ENCODE measurements at places on chromosomes 5 and 9.

DNA sequence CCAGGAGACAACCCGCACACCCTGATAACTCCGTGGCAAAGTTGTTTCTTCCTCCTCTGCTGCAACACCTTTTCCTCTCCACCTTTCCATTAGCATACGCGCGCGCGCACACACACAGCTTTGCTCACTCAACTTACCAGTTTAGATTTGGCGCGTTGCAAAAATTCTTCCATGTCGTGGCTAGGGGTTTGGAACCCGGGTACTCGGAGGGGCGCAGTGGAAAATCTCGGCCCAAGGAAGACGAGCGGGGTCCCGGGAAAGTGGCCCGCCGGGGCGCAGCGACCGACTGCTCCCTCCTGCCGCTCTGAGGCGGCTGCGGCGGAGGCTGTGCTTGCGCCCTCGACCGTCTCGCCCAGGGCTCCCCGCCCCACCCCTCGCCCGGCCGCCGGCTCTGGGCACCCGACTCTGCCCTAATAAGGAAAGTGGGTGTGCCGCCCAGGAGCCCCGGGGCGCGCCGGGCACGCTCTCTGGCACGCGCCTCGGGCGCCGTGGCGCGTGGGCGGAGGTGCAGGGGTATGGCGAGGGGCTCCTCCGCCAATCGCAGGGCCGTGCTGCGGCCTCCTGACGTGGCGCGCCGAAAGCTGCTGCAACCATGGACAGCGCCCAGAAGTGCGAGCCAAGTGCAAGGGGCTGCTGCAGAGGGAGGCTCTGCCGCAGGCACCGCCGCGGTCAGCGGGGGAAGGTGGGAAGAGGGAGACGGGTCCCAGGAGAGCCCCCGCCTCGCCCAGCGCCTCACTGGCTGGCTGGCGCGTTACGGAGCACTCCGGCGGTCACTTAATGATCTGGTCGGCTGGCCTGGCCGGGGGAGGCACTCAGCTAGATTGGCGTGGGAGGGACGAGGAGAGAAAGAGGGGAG, at the start of gene PRUNE2:
TSS of gene PRUNE2 (minus strand) at position 324 of the 856 bp plus-strand sequence. CDS start at position 173, 151 bp downstream.
- peak; percentile 76 for DNase-seq

DNA sequence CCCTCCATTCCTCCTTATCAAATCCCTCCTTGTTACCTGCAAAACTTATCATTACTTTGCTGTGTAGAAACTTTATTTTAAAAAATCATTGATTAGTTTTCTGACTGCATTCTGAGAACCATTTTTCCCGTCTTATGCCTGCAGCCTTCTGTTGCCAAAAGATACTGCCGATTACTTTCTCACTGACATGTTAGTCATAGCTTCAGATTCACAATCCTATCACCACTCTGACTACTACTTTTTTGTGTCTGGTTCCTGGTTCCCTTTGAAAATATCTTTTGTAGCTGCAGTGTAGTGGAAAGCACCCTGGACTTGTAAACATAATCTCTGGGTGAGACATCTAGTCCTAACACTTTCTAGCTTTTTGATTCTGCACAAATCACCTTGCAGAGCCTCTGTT, 71.7 kb downstream of the NR2F1 start:
- DNase-seq, result no peak

- no peak for DNase-seq
These were observed 91.5 kb downstream of the WDR41 start for GRCh38 chr5:77400645-77401044.

DNA sequence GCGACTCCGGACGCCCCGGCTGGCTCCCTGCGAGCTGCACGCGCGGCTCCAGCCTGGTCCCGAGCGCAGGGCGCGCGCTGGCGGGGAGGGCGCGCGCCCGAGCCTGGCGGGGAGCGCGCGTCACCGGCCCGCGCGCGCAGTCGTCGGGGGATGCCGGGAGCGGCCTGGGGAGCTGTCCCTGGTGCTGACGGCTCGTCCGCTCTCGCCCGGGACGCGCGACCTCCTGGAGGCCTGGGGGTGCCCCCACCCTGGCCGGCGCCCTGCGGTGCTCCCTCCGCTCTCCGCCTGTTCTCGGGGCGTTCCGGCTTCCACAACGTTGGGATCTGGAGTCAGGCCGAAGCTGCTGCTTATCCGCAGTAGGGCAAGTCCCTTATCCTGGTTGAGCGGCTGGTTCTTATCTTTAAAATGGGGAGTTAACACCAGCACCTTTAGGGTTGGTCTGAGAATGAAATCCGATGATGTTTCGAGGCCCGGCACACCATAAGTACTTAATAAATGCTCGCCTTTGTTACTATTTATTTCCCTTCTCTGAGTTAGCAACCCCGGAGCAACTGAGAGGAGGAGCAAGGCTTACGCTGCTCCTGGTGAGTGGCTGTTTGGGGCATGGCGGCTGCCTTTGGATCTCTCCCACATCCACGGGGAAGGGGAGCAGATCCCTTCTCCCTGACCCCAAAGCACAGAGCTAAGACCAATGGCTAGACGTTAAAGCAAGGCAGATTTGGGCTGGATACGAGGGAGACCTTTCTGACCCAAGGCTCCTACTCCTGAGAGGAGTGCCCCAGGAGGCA, at the start of gene FAM163B:
TSS of gene FAM163B (minus strand) at position 79 of the 788 bp plus-strand sequence. CDS start 29,166 bp downstream, outside the sequence.
- no peak for DNase-seq

DNA sequence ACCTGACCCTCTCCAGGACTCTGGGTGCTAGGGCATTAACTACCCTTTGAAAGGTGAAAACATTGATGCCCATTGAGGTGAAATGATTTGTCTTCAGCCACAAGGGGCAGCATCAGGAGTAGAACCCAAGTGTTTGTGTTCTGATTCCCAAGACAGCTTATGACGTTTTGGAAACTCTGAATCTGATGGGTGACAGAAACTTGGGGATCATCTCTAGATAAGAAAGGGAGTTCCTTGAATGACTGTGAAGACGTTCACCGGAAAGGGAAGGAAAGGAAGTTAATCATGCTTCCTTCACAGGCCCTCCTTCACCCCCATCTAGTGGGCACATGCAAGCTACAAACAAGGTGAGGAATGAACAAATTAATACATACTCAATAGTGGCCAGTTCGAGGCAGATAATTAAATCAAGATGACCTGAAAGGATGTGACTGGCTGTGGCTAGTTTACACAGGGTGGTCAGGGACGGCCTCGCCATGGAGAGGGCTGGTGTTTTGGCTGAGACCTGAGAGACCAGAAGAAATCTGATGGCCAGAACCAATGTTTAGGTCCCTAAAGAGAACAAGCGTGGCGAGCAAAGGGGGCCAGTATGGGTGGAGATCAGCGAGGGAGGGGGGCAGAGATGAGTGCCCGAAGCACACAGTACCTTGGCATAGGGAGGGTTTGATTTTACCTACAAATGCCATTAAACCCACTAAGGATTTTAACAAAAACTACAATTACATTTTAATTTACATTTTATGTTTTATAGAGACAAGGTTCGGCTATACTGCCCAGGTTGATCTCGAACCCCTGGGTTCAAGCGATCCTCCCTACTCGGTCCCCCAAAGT, 937 bp upstream of the SLC26A2 start:
- peak; percentile 54 for DNase-seq

GRCh38 chr9:117574099-117574498, 130.1 kb upstream of the TLR4 start:
- no peak for DNase-seq

DNA sequence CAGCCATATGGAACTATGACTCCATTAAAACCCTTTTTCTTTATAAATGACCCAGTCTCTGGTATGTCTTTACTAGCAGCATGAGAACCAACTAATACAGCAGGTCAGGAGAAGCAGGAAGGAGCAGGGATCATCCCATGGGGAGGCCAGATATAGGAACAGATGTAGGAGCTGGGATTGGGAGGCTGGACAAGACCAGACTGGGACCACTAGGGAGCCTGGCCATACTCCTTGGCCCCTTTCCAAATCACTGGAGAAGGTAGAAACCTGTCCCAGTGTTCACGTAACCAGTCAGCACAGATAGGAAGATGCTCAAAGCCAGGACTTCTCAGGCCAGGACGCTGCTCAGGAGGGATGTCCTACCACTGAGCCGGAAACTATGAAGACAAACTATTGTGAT, 95.5 kb downstream of the LMX1B start:
- DNase-seq, result no peak

GRCh38 chr5:55923865-55924500, 70.8 kb downstream of the IL6ST start:
- DNase-seq, result no peak

GRCh38 chr5:179263391-179264052, 81.7 kb downstream of the ADAMTS2 start:
- no peak for DNase-seq

DNA sequence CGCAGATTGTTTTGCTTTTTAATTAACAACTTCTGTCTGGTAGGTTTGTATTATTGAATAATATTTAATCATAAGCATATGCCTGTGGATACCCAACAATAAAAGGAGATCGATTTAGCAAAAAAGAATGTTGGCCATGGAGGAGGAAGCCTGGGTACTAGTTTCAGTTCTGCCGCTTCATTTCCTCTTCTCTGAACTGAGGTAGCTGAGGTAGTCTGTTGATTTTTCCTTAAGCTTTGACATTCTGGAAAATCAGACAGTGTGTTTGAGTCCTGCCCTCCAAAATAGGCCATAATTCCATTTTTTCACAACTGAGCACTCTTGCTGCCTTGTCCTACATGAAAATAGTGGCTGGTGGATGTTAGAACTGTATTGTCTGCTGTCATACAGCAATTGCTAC, 6.0 kb upstream of the GPR21 start:
- DNase-seq, result no peak

DNA sequence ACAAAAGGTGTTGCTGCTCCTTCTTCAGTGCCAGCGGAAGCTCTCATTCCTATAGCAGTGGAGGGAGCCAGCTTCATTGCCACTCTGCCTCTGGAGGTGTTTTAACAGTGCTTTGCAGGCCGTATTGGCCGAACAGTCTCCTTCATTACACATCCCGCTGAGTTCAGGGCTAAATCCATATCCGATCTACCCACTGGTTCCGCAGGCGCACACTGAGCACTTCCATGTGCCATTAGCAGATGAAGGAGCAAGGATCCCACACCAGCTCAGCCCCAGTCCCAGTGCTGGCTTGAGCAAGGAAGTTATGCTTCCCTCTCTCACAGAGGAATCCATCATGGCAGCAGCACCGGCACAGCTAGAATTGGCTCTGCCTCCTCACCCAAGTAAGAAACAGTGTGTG, 121.2 kb upstream of the IRX2 start:
- DNase-seq, result no peak

GRCh38 chr5:1063661-1064382, 48.0 kb downstream of the SLC12A7 start:
- no peak for DNase-seq

DNA sequence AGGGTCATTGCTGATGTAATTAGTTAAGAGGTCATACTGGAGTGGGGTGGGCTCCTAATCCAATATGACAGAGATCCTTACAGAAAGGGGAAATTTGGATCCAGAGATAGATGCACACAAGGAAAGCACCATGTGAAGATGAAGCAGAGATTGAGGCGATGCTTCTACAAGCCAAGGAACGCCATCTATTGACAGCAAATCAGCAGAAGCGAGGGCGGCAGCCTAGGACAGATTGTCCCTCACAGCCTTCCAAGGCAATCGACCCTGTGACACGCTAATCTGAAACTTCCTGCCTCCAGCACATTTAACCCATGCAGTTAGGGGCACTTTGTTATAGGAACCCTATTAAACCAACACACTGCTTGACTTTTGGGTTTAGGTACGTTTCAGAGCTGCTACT, 285.1 kb upstream of the DAP start:
- DNase-seq, result no peak

DNA sequence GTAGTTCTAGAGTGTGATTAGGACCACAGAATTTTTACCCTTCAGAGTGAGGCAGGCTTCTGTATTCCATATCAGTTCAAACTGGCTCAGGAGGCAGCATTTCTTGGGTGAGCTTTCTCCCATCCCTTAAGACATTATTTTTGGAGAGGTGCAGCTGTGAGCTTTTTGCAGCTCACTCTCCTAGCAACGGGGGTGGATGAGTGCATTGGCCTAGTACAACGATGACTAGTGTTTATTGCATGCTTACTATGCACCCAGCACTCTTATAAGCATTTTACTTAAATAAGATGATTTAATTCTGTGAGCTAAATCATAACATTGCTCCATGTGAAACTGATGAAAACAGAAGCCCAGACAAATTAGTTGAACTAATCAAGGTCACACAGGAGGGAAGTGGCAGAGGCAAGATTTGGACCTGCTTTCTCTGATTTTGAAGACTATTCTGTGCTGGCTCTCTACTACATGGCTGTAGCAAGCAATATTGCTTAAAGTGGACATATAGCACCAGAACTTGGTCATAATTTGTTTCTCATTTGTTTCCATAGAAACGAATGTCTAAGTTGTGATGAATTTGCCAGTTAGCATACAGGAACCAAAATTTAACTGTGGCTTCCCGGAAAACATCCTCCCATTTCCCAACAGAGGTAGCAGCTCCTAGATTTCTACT, 372.1 kb upstream of the RIOK2 start:
- DNase-seq, result peak; percentile 39

DNA sequence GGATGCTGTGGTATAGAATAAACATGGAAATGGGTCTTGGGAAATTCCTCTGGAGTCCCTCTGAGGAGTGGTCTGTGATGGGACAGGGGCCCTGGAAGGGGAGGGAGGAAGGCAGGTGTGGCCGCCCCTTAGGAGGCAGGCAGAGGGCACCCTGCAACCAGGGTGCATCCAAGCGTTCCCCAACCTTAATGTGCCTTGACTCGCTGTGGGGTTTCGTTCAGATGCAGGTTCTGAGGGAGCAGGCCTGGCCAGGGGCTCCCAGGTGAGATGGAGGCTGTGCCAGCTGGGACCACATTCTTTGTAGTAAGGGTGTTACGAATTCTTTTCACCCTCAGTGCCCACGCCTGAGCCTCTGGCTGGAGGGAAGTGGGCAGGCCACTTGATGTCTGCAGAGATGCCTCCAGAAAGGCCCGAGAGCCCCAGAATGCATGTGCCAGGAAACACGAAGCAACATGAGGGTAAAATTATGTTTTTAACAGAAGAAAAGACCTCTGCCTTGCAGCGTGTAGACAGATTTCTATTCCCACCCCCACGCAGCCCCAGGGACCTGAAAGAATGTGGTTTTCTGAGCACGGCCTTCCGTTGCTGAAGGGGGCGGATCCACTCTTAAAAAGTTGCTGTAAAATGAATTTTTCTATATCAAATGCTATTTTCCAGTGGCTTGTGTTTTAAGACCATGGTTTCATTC, 150.4 kb upstream of the IER5L start:
- no peak for DNase-seq

DNA sequence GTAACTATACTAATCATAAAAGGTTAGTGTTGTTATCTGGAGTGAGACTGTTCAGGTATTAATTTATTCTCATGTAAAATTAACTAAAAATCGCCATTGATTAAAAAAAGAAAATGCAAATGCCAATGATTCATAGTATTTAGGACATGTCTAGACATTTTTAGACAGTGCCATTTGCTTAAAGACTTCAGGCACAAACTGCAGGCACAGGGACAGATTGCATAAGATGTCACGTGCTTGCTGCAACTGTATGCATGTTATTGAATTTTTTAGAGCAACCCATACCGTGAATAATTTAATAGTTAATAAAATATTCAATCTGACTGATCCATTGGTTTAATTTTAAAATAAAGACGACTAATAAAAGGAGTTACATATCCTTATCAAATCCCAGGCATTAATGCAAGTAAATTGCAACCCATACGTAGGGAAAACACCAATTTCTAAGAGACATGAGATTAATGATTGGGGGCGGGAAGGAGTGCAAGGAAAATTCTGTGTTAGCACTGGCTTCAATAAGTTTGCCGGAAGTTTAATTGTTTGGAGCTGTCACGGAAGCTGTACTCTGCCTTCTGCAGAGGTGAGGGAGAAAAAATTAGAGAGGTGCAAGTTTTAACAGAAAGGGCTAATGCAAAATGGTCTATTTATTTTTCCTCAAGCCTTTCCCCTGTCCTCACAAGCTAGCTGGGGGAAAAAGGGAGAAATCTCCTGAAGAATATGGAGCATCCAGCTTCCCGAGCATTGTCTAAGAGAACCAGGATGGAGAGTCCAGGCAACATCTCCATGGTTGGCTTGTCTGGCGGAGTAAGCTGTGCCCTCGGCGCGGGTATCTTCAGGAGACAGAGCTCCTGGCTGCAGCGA, 2.9 kb downstream of the EDIL3 start:
- no peak for DNase-seq
